Upper lobe of left lung (tissue), 6 donors: ENCODE measurements at places on chromosomes 6 and 20. TPM values are rescaled to one million over a fixed set of nuclear protein-coding genes. Genes with fewer than 3 reads are reported as not detected.

- H3K4me1 ChIP-seq: no peaks in the 10 kb centered on the region
- H3K36me3 ChIP-seq: no peaks in the 10 kb centered on the region
- no peak overlapping the region for H3K4me3 ChIP-seq
- no peaks in the 10 kb centered on the region for H3K27me3 ChIP-seq
- no peak for DNase-seq
These were observed 48.9 kb upstream of the ARG1 start for GRCh38 chr6:131523988-131524673.

DNA sequence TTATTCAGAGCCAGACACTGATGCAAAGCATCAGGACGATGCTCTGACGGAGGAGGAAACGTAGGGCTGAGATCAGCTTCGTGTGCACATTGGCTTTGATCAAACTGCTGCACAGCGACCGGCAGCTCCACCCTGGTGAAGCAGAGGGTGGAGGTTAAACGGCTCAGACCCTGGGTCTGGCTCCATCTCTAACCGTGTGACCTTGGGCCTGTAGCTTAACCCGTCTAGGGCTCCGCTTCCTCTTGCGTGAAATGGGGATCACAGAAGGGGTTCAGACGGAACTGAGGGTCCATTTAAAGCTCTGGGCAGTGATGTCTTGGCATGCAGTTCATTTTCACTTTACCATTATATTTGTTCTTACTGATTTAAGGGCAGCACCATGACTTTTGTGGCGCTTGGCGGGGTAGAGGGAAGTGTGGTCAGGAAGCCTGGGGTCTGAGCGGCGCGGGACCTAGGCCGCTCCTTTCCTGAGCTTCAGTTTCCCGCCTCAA, 644 bp downstream of the RBL1 start:
- peak overlapping the region; percentile 81 for H3K27ac ChIP-seq
- peaks cover 10% of the 10 kb centered on the region for H3K4me1 ChIP-seq
- H3K27me3 ChIP-seq: no peaks in the 10 kb centered on the region
- peak overlapping the region; percentile 96 for H3K4me3 ChIP-seq

The IL17A gene
- total RNA-seq: not detected

The SLC2A10 gene
- total RNA-seq: 5.5 TPM

DNA sequence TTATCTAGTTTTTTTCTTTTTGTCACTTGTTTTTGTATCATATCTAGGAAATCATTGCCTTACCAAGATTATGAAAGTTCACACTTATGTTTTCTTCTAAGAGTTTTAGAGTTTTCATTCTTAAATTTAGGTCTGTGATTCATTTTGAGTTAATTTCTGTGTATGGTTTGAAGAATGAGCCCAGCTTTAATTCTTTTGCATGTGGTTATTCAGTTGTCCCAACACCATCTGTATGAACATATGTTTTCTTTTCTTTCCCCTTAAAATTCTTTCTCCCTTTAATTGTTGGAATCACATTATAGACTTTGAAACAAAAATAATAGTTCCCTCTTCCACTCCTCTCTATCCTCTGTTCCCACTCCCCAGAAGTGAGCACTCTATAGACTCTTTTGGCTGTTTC, 85.4 kb downstream of the SLX4IP start:
- H3K36me3 ChIP-seq: no peaks in the 10 kb centered on the region
- H3K4me1 ChIP-seq: no peaks in the 10 kb centered on the region
- no peak for DNase-seq
- H3K27ac ChIP-seq: no peak overlapping the region
- no peak overlapping the region for H3K4me3 ChIP-seq

The TREML2 gene
- 2.0 TPM for total RNA-seq

The RCAN2 gene
- total RNA-seq: 14.6 TPM
